ENCODE measurements at places on chromosomes 16 and 17.
A peak's percentile ranks its signal among the peaks of the same experiment; 100 is the strongest.

DNA sequence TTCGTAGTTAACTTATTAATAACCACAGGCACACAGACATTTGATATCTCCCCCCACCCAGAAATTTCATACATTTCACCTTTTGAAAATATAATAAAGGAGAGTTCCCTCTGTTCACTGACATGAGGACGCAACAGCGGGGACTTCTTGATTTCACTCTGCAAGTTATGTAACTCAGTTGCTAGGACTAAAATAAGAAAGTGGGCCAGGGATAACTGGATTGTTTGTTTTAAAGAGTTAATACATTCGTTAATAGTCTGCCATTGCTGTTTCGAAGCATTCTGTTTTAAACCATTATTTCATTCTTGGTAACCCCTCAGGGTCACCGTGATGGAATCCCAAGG lies 1.2 kb downstream of the RHOT1 start:
- DNase-seq: no peak

- no peak for DNase-seq
Measured at GRCh38 chr17:74686761-74687160, 26.0 kb downstream of the CD300LF start.

DNA sequence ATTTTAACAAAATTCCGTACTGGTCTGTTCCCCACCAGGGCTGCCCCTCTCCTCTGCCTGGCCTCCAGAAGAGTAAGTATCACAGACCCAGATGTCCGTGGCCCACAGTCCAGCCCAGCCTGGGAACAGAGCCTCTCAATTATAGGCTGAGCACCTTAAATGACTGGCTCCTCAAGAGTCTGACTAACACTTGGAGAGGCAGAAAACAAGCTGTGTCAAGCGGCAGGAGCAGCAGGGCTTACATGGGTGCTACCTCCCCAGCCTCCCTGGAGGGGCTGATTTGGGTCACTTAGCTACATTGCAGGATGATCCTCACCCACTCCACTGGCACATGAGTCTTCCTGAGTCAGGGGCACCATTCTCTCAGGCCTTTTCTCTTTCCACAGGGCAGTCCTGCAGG lies 209.7 kb downstream of the COPRS start:
- DNase-seq: no peak

DNA sequence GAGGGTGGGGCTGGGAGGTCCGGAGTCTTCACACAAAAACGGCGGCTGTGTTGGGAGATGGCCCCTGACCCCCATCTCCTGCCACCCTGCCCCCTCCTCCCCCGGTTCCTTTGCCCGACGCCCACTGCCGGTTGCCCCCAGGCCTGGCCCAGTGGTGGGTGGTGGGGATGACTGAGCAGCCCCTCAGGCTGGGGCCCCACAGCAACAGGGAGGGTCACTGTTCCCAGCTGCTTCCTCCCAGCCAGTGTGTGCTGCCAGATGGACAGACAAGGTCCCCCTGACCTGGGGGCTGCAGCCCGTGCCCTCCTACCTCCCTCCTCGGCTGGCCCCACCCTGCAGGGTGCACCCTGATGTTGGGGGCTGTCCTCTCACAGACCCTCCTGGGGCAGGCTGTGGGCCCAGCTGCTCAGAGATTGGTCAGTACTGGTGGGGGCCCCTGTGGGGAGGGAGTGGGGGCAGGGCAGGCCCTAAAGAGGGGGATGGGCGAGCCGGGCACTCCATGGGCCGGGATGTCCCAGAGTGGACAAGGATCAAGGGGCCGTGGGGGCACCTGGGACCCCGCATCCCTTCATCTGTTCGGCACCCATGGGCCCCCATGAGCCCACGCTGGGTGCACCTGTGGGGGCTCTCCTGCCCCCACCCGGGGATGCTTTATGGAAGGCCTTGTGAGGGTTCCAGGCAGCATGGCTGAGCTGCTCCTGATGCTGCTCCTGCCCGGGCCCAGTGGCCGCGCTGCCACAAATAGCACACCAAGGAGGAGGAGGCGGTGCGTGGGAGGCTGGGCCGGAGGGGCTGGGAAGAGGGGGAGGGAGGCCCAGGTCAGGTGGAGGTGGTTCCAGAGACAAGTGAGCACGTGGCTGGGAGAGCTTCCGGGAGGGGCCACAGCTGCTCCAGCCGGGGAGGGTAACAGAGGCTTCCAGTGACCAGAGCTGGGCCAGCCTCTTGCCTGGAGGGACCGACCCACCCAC lies 5.1 kb downstream of the C1QTNF8 start:
- DNase-seq: no peak

DNA sequence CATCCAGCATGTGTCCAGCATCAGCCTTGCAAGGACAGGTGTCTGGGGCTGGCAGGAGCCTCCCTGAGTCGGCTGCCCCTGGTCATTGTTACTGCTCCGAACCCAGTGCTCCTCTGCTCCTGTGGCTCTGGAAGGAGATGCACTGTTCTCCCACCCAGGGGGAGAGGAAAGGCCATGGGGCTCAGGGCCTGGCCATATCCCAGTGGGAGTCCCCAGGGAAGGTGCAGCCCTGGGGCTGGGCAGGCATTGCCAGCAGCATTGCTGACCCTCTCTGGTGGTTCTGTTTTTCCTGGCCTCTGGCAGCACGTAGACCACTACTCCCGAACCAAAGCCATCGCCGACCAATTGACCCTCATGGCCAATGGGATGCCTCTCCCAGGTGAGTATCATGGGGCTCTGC lies 9.6 kb downstream of the SDR42E2 start:
- DNase-seq: no peak

DNA sequence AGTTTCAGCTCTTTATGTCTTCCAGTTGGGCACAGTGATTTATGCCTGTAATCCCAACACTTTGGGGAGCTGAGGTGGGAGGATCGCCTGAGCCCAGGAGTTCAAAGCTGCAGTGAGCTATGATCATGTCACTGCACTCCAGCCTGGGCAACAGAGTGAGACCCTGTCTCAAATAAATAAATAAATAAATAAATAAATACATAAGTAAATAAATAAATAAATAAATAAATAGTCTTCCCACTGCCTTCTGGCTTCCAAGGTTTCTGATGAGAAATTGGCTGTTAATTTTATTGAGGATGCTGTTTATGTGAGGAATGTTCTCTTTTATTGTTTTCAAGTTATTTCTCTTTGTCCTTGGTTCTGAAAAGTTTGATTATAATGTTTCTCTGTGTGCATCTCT lies 1507.6 kb upstream of the GOT2 start:
- DNase-seq: no peak

DNA sequence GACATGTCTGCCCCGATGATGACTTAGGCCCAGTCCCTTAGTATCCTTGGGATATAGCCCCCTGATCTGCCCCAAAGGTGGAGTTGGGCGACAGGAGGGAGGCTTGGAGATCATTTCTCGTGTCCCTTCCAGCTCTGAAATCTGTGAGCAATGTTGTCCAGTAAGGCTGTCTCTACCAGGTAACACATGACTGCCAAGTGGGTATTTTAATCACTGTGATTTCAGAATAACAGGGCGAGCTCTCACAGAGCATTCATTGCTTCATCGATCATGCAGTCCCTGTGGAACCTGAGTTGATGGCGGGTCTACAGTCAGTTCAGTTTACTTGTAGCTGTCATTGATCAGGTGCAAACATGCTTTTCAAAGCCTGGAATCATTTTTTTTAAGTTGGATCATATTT lies 39.2 kb downstream of the KSR1 start:
- DNase-seq: no peak

- peak; percentile 39 for DNase-seq
Measured at GRCh38 chr17:81393684-81394376, 1.4 kb upstream of the BAHCC1 start.

DNA sequence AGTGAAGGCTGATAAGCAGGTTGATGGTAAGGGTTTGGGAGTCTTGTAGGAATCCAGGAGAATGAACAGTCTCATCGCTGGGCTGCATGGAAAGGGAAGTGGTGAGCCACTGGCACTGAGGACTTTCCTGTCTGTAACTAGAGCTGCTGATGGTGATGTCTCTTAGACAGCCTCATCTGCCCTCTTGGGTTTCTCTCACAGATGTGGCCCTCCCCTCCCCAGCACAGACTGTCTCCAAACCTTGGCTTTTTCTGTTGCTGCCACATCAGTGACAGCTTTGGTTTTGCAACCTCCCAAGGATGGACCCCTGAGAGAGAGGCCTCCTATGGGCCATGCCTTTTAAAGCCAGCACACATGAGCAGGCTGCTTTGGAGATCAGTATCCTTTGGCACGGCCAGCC lies 16.9 kb downstream of the PLCG2 start:
- DNase-seq: no peak

GRCh38 chr16:14420721-14421488 lies 209.2 kb downstream of the PARN start:
- DNase-seq: no peak

DNA sequence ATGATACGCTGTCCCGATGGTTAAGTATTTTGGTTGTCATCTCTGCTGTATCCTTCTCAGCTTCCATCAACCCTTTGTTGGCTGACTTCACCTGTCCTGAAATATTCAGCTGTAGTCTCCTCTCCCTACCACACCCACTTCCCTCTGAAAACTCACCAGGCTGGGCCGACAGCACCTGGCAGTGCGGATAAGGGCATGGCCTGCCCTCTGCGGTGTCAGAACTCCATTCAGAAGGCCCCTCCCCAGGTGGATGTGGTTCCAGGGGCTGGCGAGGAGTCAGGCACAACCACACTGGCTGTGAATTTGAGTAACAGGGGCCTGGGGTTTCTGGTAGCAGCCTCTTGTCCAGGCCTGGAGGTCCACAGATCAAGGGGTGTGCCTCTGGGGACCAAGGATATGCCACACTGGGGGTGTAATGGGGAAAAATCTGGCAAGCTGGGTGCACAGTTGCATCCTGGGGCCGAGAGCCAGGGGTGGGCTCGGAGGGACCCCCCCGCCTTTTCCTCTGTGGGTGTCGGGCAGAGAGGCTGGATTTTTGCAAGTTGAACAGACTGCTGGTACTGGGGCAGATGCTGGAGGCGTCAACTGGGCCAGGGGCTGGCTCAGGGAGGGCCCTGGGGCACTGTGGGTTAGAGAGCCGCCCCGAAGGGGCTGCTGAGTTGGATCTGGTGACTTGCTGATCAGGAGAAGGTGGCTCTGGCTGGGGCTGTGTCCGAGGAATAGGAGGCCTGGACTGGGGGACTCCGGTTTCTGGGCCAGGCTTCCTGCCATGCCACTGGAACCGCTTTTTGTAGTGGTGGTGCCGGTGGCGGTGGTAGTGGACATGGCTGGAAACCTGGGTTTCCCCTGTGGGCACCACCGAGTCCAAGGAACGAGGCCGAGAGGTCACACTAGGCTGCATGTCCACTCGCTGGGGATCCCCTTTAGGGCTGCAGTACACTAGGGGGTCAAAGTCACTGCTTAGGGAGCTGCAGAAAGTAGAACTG lies 5.6 kb upstream of the SUPT4H1 start:
- no peak for DNase-seq

DNA sequence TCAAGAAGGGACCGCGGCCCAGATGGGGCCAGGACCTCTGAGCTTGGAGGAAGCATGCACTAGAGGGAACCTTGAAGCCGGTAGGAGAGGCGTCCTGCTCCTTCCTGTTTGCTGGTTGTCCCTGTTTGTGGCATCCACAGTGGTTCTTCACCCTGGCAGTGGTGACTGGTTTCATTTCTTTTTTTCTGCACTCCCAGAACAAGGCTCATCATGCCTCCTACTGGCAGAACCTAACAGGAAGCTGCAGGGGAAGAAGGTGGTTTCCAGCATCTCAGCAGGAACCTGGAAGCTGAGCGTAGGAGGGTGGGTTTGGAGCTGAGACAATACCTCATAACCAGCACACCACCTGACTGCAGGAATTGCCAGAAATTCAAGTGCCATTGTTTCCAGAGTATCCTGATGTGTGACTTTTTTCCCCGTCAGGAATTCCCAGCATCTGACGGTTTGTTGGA lies 5.8 kb downstream of the TMEM231 start:
- DNase-seq: no peak

DNA sequence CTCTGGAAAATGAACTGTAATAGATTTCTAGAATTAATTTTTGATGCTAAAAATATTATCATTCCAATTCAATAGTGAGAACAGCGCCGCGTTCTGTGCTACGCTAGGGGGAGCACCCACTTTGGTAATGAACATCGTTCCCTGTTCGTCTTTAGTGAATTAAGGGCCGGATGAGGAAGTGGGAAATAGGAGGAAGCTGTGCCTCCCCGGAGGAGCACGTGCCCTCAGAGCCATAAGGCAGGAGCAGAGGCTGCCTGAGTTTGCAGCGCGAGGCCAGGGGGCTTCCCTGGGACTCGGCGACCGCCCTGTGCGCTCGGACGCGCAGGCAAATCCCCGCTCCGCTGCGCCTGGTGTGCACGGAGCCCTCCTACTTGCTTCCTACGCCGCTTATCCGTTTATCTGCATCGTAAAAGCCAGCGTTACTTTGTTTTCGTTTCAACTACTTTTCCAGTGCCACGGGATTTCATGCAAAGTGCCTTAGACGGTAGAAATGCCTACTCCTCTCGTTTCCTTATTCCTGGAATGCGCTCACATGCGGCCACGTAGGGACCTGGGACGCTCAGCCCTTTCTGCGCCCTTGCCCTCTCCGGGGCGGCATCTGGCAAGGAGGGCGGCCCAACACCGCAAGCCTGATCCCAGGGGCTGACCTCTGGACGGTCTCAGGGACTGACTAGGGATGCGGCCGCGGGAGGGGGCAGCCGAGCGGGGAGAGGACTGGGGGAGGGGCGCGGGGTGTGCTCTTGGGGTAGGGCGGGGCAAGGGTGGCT lies 76.4 kb downstream of the KCNJ12 start:
- no peak for DNase-seq

- no peak for DNase-seq
Measured at GRCh38 chr16:25959221-25959620, 267.5 kb downstream of the HS3ST4 start.

Measured in stimulated activated CD8-positive, alpha-beta memory T cell treated with anti-CD3 and anti-CD28 coated beads, Interleukin-4, amount 100 ng/mL, for 4 hours (primary cell).